ENCODE measurements at places on chromosomes 2 and 18.
A peak's percentile ranks its signal among the peaks of the same experiment; 100 is the strongest.

DNA sequence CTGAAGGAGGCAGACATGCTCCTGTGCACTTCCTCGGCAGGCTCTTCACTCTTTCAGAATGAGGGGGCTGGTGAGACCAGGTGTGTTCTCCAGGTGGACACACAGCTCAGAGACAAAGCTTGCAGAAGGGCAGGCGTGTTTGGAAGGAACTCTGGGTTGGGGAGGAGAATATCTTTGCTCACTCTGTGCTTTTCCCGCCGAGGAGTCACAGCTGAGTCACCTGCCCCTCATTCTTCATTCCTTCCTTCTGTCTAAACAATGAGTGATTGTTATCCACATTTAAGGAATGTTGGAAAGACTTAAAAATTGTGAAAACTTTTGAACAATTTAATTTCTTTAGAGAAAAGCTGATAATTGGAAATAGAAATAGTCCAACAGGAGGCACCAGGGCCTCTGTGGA, 126.3 kb upstream of the TPO start:
- DNase-seq: no peak

GRCh38 chr2:229416116-229416694, 145.1 kb upstream of the PID1 start:
- DNase-seq: no peak

DNA sequence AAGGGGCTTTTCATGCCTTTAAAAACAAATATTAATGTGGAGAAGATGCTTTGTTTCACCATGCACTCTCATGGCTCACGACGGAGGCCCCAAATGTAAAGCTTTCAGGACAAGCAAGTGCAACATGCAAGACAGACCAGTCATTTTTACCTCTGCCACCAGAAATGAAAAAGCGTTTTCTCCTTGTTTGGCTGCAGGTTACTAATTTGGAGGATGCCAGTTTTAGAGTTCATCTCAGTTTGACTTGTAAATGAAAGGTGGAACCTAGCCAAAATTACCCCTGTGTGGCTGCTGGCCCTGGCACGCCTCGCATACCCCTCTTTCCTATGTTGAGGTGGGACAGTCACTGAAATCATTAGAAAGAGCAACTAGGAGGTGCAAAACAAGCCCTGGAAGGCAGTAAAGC, 138.6 kb downstream of the BCL2 start:
- no peak for DNase-seq

- no peak for DNase-seq
Observed at GRCh38 chr2:36060133-36060532, 295.4 kb upstream of the CRIM1 start.

GRCh38 chr2:22998359-22998758, 386.6 kb upstream of the KLHL29 start:
- no peak for DNase-seq

DNA sequence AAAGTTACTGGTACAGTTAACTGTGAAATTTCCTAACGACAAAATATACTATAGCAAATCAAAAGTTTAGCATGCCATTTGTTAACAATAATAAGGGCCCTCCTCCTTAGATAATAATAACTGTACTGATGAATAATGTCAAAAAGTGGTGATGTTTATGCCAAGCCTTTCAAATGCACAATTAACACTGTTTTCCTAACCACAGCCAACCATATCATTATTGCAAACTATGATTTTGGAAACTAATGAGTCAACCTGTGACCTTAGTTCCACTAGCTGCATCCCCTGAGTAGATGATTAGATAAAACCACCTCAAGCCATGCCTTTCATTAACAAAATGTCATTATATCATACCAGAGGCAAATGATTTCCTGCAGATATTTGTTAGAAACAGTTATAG, 25.1 kb upstream of the GPR75 start:
- no peak for DNase-seq

GRCh38 chr2:240955306-240956170, 42.9 kb upstream of the SNED1 start:
- DNase-seq: no peak

GRCh38 chr18:6313415-6313814, 101.3 kb downstream of the L3MBTL4 start:
- no peak for DNase-seq

DNA sequence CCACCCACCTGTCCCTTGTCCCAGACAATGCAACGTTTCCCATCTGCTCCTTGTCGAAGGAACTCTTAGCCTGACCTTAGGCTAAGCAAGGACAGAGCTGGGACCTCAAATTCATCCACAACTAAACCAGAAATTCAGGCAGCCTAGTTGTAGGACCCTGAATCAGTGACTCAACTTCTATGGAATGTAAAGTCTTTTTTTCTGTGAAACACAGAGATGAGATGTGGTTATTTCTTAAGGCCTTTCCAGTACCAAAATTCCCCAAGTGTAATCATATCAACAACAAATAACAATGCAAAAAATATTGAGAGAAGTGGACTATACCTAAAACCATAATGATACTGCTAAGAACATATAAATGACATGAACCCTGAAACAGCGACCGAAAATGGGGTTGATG, 46.7 kb downstream of the EN1 start:
- no peak for DNase-seq

DNA sequence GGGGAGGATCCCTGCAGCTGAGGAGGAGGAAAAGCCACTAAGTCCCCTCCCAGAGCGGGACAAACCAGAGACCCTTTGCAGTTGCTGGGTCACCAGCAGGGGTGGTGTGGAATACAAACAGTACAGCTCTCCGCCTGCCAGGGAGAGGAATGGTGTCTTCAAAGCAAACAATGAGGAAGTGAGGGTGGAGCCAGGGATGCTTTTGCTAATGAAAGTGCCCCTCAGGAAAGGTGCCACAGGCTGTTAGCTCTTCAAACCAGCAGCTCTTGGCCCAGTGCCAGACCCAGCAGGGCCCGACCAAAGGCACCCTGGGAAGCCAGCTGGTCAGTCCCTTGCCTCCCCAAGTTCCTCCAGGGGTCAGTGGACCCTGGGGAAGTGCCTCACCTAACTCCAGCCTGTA, 102.8 kb downstream of the HIBCH start:
- DNase-seq: peak; percentile 5

- no peak for DNase-seq
Observed at GRCh38 chr2:6647046-6647445, 218.7 kb downstream of the CMPK2 start.

DNA sequence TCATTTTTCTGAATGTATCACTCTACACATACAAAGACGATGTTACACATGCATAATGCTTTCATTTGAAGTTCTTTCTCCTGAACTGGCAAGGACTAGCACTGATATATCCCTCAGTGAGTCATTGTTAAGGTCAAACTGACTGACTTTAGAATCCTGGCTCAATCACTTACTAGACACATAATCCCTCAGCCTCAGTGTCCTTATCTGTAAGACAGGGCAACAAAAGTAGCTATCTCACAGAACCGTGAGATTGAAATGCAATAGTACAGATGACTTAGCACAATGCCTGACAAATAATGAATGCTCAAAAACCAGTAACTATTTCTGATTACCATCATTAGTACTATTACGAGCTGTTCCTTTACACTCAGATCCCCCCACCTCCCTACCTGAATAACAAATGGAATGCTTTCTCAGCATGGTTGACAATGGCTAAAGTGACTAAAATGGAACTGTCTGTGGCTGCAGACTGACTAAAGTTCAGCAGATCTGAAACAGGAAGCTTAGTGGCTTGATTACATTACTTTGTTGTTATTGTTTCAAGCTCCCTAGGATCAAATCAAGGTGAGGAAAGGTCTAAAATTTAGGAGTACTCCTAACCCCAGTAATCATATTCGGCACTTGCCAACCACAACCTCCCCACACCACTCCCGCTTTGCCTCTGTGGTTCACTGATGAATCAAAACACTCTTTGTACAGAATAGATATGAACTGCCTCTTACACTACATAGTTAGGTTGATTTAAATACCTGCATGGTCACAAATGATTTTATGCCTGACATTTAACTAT, 35.8 kb upstream of the CACNB4 start:
- DNase-seq: no peak

- DNase-seq: no peak
Observed at GRCh38 chr2:18603854-18604530, 14.6 kb upstream of the NT5C1B start.

GRCh38 chr2:239223310-239224198, 177.3 kb downstream of the HDAC4 start:
- no peak for DNase-seq
